ENCODE measurements at places on chromosomes 13 and 19.
A peak's percentile ranks its signal among the peaks of the same experiment; 100 is the strongest.

DNA sequence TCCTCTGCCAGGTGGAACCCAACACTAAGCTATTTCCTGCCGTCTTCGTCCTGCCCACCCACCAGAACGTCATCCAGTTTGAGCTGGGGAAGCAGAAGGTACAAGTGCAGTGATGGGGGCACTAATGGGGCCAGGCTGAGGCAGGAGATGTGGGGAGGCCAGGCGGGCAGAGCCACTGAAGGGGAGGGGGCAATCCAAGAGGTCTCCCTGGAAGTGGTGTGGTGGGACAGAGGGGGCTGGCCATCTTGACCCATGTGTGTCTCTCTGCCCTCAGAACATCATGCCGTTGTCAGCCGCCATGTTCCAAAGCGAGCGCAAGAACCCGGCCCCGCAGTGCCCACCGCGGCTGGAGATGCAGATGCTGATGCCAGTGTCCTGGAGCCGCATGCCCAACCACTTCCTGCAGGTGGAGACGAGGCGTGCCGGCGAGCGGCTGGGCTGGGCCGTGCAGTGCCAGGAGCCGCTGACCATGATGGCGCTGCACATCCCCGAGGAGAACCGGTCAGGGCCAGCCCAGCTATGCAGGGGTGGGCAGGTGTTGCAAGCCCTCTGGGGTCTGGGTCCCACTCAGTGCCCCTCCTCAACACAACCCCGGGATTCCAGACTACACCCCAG is 49.6 kb downstream of the RYR1 start:
- no peak for DNase-seq

DNA sequence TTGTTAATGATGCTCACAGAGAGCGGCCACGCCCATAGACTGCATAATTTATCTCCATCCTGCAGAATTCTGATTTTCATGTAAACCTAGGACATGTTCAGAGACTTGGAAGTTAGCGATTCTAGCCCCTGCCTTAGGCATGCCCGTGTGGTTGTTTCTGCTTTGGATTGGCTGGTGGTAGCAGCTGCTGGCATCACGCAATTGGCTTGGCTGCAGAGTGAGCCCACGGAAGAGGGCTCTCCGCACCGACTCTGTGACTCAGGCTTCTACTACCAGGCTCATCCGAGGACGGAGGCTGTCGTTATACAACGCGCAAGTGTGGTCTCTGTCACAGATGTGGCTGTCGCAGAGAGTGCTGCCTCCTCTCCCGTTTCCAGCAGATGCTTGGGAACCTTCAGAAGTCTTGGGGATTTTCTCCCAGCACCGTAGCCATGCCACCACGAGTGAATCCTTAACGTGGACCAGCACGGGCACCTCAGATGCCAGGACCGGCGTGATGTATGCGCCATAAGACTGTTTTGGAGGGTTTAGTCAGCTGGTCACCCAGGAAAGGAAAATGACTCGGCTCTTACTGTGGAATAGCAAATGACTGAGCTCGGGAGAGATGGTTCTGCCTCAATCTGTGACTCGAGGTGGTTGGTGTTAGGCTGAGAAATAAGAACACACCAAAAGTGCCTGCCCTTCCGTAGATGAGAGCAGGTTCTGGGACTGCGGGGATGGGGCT is 61.0 kb upstream of the F7 start:
- DNase-seq: no peak

DNA sequence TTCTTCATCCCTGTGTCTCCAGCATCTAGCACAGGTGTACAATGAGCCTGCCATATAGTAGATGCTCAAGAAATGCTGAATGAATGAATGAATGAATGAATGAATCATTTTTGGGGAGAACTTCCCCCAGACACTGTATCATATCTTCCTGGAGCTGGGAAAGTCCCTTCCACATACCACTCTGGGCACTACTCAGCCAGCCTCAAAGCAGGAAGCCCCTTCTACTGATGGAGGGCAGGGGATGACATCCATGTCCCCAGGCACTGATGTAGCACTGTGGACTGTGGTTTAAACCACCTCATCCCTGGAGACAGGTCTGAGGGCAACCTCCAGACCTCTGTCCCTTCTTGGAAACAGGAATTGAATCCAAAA is 4.8 kb downstream of the GNA15 start:
- DNase-seq: no peak

DNA sequence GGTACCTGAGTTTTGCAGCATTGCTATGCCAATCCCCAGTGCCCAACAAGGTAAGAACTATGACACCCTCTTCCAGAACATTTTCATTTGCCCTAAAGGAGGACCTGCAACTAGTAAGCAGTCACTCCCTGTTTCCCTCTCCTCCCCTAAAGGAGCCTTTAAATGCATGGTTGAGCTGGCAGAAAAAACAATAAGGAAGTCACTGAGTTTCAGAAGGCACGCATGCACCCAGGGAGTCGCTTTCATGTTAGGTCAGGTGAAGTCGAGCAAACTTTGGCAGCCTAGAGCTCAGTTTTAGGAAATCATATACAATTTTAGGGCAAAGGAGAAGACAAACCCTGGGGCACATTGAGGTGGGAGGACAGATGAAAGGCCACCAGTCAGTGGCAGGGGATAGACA is 11.8 kb downstream of the NLRP11 start:
- DNase-seq: no peak

GRCh38 chr13:66940113-66940512 is 290.0 kb downstream of the PCDH9 start:
- no peak for DNase-seq

DNA sequence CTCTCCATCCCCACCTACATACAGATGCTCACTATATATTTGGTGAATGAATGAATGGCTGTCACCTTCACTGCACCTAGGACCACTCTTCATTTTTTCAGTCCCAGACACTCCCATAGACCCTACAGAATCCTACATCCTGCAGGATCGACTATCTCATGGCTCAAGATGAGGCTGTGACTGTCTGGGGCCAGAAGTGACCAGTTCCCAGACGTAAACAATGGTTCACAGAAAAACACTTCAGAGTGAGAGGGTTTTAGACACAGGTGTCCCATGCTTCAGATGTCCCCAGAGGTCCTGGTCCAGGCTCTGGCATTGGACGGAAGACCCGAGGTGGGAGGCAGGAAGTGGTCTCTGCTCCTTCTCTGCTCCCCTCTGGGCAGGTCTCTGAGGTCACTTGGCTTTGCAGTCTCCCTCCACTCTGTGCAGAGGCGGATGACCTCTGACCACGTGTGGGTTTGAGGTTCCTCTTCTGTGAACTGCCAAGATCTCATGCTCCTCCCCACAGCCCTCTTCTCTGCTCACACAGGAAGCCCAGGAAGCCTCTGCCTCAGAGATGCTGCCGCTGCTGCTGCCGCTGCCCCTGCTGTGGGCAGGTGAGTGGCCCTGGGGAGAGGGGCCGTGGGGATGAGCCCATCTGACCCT is 24.9 kb downstream of the SIGLEC7 start:
- no peak for DNase-seq

GRCh38 chr19:42412661-42413076 is 14.5 kb downstream of the LIPE start:
- no peak for DNase-seq

DNA sequence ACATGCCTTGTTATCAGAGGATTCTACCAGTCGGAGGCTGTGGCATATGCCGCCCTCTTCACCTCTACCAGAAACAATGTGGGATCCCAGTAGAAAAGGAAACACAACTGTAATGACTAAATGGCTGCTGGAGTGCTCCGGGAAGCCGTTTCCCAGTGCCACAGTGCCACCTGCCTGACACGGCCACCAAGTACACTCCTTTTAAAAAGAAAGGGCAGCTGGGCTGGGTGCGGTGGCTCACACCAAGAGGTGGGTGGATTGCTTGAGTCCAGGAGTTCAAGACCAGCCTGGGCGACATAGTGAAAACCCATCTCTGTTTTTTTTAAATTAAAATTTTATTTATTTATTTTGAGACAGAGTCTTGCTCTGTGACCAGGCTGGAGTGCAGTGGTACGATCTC is 67.3 kb downstream of the TRPM4 start:
- DNase-seq: peak; percentile 15

GRCh38 chr19:7072541-7072940 is 3.0 kb downstream of the ZNF557 start:
- DNase-seq: no peak

GRCh38 chr19:52689843-52690368 is 44.9 kb downstream of the ZNF611 start:
- no peak for DNase-seq

DNA sequence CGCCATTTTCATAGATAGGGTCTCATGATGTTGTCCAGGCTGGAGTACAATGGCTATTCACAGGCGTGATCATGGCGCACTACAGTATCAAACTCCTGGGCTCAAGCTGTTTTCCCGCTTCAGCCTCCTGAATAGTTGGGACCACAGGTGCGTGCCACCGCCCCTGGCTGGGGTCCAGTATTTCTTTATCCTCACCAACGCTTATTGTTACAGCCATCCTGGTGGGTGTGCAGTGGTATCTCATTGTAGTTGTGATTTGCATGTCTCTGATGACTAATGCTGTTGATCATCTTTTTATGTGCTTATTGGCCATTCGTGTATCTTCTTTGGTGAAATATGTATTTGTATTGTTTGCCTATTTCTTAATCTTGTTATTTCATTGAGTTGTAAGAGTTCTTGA is 49.0 kb downstream of the SIPA1L3 start:
- DNase-seq: no peak

DNA sequence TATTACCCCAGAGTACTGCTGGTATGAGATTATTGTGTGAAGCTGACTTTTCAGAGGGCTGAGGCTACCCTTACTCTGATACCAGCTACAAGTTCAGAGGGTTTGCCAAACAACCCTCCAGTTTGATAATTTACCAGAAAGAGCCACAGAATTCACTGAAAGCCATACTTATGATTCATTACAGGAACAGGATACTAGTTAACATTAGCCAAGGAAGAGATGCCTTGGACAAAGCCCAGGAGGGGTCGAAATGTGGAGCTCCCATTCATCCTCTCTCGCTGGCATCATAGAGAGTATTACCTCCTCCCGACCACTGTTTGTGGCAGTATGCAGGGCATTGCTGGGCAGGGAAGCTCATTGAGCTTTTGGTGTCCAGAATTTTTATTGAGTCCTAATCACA is 364.3 kb downstream of the KCNRG start:
- DNase-seq: no peak

- DNase-seq: no peak
Observed at GRCh38 chr13:20828539-20829364, 55.0 kb upstream of the EEF1AKMT1 start.

GRCh38 chr13:23715092-23715761 is 145.0 kb downstream of the TNFRSF19 start:
- no peak for DNase-seq

- no peak for DNase-seq
Observed at GRCh38 chr13:27449081-27449603, 1.2 kb downstream of the MTIF3 start.

GRCh38 chr13:33870046-33870668 is 52.2 kb downstream of the RFC3 start:
- DNase-seq: no peak

GRCh38 chr13:106383791-106384190 is 151.7 kb downstream of the EFNB2 start:
- DNase-seq: no peak

DNA sequence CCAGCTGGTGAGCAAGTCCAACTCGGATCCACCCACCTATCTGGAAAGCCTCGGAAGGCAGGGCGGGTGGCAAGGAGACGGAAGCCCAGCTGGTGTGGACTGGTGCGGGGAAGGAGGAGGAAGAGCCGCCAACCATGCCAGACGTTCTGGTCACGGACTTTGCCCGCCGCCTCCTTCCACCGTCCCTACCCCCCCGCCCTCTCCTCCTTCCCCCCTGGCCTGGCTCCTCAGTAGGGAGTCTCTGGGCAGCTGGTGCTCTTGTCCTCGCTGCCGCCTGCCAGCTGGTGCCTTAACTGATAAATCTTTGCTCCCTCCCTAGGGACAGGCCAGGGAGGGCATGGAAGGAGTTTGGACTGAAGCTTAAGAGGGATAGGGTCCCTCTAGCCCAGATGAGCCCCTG is 4.8 kb downstream of the SYNGR4 start:
- DNase-seq: no peak

- DNase-seq: no peak
Observed at GRCh38 chr19:19749908-19750841, 17.3 kb upstream of the ZNF14 start.

DNA sequence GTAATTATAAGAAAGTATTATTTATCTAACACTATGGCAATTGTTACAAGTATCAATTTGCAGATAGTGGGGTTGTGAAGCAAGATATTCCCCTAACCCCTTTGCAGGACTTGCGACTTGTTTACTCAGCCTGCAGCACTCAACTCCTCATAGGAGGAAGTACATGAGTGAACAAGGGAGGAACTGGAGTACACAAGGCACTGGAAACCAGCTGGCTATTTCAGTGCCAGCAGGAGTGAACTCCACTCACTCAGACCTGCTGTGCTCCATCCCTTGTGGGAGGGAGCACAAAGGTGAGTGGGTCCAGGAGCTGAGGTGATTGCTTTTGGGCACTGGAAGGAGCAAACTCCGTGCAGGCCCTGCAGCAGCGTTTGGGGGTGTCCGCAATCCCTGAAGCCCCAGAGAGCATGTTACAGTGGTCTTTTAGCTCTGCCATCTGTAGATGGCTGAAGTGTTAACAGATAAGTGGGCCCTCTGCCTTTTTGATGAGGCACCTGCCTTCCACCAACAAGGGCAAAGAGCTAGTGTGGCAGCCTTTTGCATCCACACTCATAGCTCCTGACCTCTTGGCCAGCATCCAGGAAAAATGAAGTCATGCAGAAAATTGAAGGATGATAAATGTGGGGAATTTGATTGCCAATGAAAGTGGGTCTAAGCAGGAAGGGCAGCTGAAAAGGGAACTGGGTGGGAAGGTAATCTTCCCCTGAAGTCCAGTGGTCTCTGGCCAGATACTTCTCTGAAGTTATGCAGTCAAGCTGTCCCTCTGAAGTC is 802.2 kb upstream of the MIR17HG start:
- no peak for DNase-seq

GRCh38 chr13:110280985-110281688 is 25.8 kb downstream of the COL4A1 start:
- no peak for DNase-seq

DNA sequence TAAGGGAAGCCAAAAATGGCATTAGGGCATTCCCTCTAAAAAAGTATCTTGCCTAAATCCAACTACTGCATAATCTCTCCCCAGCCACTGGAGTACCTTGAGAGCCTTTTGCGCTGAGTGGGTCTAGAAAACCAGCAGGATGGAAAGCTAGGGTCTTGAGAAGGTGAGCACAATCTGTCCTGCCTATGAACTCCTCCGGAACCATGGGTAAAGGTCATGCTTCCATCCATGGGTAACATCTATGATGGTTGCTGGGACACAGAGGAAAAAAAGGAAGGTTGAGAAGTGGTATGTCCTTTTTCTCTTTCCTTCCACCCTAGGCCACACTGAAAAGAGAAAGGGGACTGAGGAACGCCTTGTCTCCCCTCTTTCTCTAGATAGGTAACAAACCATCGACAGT is 52.4 kb downstream of the ZNF676 start:
- DNase-seq: no peak
